Panc1 (cell line): ENCODE measurements at places on chromosomes 12 and 14. TPM values are rescaled to one million over a fixed set of nuclear protein-coding genes. Genes with fewer than 3 reads are reported as not detected.

DNA sequence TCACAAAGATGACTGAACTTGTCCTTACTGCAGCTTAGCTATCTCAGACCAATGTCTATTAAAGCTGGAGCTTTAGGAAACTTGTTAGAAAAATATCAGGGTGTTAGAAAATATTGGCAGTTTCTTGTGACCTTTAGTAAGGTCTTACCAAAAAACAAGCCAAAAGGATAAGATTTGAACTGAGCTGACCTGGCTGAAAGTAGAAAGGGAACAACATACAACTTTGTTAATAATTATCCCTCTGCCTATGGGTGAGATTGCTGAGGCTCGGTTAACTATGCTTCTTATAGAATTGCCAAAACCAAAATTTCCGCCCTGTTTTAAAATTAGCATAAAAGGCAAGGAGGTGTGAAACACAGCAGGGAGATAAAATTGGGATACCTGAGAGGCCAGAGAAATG is 73.8 kb downstream of the DHRS2 start:
- no peak for DNase-seq

- no peak for DNase-seq
Observed at GRCh38 chr12:89454080-89454848, 70.3 kb downstream of the GALNT4 start.

DNA sequence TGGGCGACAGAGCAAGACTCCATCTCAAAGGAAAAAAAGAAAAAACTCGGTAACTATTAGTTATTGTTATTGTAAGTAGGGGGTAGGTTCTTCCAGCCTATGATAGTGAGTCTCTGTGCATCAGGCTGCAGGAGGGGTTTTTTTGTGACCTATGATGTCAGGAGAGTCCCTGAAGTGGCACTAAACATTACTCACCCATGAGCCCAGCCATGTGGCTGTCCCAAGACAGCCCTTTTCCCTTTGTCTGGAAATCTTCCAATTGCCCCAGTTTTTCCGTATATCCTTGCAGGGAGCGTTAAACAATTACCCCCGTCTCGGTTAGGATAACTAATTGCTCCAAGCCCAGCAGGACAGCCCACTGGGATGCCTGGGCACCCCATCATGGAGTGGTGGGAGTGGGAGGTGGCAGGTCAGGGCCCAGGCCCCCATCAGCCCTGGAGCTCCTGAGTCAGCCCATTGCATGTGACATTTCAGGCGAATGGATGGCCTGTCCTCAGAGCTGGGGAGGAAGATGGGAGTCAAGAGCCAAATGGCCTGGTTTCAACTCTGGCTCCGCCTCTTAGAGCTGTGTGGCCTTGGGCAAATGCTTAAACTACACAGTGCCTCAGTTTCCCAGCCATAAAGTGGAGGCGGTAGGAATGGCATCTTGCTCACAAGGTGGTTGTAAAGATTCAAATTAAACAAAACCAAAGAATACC is 16.4 kb downstream of the PHETA1 start:
- DNase-seq: no peak

DNA sequence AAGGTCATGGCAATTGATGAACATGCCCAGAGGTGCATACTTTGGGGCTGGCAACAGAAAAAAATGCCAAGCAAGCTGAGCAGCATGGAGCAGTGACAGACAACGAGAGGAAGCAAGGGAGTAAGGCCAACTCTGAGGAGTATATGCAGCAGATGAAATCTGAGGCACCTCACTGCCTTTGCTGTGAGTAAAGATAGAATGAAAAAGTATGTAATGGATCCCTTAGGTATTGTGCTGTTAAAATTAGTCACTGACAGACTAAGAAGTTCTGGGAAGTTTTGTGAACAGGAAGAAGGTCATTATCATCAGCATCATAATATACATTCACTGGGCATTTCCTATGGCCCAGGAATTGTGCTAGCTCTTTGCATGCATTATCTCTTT is 269.9 kb downstream of the DUSP6 start:
- no peak for DNase-seq

DNA sequence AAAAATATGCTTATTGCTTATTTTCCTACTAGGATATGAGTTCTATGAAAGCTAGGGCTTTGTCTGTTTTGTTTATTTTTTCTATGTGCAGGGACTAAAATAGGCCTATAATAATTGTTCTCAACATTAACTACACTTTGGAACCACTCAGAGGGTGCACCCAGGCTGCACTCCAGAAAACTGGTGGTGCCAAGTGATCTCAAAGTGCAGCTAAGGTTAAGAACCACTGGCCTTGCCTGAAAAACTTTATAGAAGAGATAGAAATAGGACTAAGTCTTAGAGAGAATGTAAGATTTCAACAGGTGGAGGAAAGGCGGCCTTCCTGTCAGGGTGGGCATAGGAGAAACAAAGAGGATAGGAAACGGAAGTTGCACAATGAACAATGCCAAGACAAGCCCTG is 37.7 kb upstream of the NR1H4 start:
- DNase-seq: no peak

- no peak for DNase-seq
Observed at GRCh38 chr14:32259368-32260013, 56.4 kb upstream of the RNU6-8 start.

DNA sequence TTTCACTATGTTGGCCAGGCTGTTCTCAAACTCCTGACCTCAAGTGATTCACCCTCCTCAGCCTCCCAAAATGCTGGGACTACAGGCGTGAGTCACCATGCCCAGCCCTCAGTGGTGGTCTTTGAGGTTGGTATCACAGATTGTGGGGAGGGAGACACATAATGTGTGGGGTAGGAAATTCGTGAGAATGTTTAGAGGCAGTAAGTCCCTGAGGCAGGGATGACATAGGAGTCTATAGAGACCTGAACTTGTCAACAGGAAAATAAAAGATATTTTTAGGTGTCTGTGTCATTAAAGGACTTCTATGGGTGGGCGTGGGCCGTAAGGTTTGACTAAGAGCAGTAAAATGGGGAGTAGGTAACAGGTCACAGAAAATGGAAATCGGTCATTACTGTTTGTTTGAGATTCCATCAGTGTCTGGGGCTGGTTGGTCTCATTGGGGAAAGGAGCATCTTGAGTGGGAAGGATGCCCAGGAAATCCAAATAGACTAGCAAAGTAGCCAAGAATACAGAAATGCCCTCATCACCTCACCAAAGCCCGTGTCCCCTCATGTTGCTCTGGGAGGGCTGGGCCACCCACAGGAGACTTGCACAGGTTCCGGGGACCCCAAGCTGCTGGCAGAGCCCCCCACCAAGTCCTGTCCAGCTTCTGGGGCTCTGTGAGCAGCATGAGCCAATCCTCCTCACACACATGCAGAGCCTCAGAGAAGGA is 63.6 kb upstream of the BCL2L14 start:
- no peak for DNase-seq

DNA sequence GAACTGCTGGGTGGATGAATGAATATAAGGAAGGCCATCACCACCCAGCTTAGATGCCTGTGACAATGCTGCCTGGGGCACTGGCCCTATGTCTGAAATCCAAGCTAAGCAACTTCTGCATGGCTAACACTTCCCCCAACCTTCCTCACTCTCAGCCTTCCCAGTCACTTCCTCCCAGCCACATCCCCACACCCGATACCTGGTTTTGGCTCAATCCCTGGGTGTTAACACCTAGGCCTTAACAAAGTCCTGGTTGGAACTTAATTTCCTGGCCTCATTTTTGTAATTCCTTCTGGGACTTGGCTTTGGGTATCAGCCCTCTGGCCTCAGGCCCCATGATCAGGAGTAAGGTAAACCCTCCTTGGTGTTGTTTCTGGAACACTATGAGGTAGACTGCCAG is 110.0 kb downstream of the EFCAB11 start:
- DNase-seq: no peak

GRCh38 chr12:66120477-66120876 is 10.1 kb downstream of the LLPH start:
- no peak for DNase-seq

DNA sequence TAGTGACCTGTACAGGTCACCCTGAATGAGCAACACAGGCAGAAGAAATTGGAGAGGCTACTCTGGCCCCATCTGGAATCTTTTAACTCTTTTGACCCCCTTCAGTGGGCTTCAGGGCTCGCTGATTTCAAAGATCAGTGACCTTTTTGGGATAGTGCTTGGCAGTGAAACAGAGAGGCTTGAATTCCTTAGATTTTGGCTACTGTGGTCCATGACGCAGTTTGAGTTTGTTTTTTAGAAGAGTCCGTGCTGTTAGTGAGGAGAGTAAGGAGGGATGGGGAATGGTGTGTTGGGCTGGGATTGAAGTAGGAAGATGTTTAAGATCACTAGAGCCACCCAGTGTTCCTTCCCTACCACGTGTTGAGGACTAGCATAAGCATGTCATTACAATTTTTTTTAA is 16.5 kb downstream of the TMEM30B start:
- DNase-seq: no peak

GRCh38 chr14:65170768-65171507 is 68.6 kb upstream of the MAX start:
- no peak for DNase-seq

DNA sequence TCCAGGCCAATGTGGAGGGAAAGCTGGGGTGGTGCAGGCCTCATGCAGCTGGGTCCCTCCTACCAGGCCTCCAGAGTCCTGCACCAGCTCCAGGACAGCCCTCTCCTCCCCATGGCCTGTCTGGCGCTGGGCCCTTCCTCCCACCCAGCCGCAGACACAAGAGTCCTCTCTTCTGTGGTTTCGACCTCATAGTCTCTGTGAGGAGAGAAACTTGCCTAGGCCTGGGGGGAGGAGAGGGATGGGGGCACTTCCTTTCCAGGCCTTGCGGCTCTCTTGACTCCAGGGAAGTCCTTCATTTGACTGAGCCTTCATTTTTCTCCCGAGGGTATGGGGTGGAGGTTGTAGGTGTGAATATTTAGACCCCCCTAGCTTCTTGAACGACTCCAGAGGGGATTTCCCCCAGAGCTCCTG is 2.3 kb downstream of the MMP14 start:
- DNase-seq: no peak

GRCh38 chr12:47710278-47710677 is 4.4 kb upstream of the RPAP3 start:
- no peak for DNase-seq

DNA sequence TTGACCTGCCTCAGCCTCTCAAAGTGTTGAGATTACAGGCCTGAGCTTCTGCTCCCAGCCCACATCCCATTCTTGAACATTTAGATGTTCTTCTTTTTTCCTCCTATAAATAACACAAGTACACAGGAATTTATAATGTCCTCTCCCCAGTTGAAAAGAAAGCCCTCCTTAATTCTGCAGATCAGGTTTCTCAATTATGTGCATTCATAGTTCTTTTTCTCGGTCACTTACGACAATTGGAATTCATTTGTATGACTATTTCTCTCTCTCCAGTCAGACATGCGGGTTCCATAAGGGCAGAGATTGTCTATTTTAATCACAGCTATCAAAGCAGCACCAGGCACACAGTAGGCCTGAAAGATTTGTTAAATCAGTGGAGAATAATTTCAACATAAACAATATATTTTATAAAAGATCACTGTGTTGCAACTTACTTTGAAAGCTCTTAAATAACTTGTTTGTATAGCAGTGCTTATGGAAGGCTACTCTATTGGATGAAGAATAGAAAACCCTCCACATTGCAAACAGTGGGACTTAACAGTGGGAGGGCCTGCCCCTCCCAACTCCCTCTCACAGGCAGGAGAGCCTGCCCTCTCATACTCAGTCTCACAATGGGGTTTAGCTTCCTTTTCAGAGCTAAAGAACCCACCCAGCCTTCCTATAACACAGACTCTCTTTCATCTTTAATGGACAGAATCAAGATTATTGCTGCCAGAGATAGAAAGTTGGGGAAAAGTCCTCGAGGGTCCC is 84.1 kb upstream of the TRAF3 start:
- DNase-seq: no peak

- no peak for DNase-seq
Observed at GRCh38 chr12:74903522-74903921, 306.1 kb downstream of the KCNC2 start.

- no peak for DNase-seq
Observed at GRCh38 chr14:104345621-104346462, 207.5 kb downstream of the KIF26A start.

- DNase-seq: no peak
Observed at GRCh38 chr12:120242275-120242799, 23.2 kb downstream of the PXN start.

- no peak for DNase-seq
Observed at GRCh38 chr14:81350344-81351130, 49.6 kb downstream of the STON2 start.

DNA sequence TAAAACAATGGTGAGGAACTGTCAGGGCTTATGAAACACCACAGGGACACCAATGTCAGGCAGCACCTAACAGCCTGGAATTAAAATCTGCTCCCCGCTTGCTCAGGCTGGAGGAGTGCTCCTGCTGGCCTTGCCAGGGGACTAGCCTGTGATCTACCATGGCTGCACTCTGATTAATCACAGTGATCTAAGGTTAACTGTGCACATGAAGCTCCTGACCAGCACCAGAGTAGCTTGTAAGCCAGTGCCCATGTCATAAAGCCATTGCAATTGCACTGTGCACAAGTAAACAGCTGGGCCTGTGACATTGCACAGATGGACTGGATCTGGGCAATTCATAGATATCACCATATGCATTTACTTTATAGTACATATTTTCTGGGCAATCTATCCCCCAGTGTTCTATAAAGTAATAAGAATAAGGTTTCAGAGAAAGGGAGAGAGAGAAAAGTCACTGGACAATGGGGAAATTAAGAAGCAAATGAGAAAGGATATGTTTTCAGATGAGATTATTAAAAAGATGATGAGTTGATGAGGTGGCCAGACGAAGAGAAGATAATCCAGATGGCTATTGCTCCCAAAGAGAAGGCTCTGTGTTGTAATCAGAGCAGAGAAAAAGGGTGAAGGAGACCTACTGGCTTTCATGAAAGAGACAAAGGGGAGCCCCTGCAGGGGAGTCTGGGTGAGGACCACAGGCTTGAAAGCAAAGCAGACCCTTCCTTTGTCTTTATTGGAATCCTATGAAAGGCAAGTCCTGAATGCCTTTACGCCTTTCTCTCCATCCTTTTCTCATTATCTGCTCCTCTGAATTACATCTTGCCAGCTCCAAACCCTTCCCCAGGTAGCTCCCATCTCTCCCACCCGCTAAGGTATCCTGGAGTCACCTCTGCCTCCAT is 145.8 kb downstream of the SLC38A6 start:
- DNase-seq: no peak

GRCh38 chr14:54803926-54804537 is 98.6 kb downstream of the GCH1 start:
- no peak for DNase-seq

The BDKRB1 gene
- not detected for total RNA-seq

The DDX54 gene
- total RNA-seq: 101 TPM

The FRS2 gene
- 26.6 TPM for total RNA-seq

The DUSP16 gene
- total RNA-seq: 12.9 TPM

The NPAS3 gene
- 0.23 TPM for total RNA-seq

The PLA2G1B gene
- 0.69 TPM for total RNA-seq

The MYBPC1 gene
- total RNA-seq: not detected

The CACNA2D4 gene
- 0.15 TPM for total RNA-seq

The CCDC175 gene
- total RNA-seq: not detected

The SSPN gene
- 23.4 TPM for total RNA-seq

The RTL1 gene
- total RNA-seq: not detected

The LRTM2 gene
- total RNA-seq: not detected

The TGM1 gene
- total RNA-seq: 2.3 TPM

The DDN gene
- total RNA-seq: 0.51 TPM

The LRP1-AS gene
- not detected for total RNA-seq

The MAP3K9 gene
- 12.1 TPM for total RNA-seq

The USP44 gene
- total RNA-seq: 0.10 TPM

The MAP1LC3B2 gene
- 1.9 TPM for total RNA-seq
